ENCODE measurements at places on chromosomes 6 and 20.

- DNase-seq = no peak
Measured at GRCh38 chr6:32623693-32624092, 13.5 kb upstream of the HLA-DQA1 start.

- no peak for DNase-seq
Measured at GRCh38 chr6:84019141-84019841, 14.3 kb upstream of the MRAP2 start.

DNA sequence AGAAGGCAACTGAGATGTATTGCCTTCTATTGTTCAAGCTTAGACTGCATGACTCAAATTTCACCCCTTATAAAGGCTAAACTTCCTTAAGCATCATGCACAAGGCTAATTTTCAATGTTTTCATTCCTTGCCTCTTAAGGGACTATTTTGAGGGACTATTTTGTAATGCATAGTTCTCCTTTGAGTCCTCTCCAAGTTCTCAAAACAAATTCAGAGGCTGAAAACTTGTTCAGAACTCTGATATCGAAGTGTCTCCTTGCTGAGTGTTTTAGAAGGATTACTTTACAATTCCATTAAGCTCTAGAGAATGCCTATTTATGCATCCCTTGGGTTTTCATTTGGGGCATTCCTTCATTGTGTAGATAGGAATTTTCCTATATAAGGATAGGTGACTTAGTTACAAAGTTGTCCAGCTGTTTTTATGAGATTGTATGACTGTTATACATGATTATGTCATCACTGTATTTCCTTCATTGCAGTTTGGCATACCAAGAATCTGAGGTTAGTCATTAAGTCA is 41.7 kb downstream of the COL19A1 start:
- DNase-seq = no peak

- DNase-seq = no peak
Measured at GRCh38 chr6:4732691-4733315, 43.4 kb upstream of the CDYL start.
